ENCODE measurements at places on chromosomes 7 and 10.

GRCh38 chr10:359093-359492 is 223.8 kb downstream of the ZMYND11 start:
- DNase-seq, result no peak

DNA sequence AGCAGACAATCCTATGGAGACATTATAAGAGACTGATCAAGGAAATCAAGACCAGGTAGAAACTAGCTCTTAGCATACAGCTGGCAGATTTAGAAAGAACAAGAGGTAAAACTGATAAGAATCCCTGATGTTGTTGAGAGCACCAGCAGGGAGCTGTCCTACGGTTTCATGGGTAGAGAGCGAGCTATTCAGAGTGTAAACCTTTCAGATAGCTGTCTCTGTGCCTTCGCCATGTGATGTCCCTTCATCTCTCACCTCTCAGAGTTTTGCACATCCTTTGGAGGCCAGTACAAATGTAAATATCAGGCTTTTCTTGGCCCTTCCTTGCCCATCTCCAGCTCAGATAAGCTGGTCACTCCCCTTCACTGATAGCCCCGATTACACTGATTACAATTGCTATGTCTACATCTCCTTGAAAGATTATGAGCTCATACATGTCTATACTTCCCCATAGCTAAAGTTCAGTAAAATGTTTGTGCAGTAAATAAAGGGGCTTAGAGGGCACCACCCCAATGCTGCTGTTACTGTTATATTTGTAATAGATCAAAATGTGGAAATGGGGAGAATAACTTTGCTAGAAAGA is 21.9 kb downstream of the THSD7A start:
- DNase-seq, result no peak

GRCh38 chr10:23088609-23089008 is 6.8 kb upstream of the MSRB2 start:
- no peak for DNase-seq

GRCh38 chr7:43294080-43294630 is 181.7 kb downstream of the HECW1 start:
- DNase-seq, result no peak

GRCh38 chr7:24795407-24795767 is 38.1 kb upstream of the GSDME start:
- DNase-seq, result no peak

All from stimulated activated CD4-positive, alpha-beta T cell treated with anti-CD3 and anti-CD28 coated beads, Interleukin-4, amount 100 ng/mL, for 4 hours (primary cell).